PC-9 (cell line): ENCODE measurements at places on chromosomes 1 and 21. TPM values are rescaled to one million over a fixed set of nuclear protein-coding genes. Genes with fewer than 3 reads are reported as not detected.
A peak's percentile ranks its signal among the peaks of the same experiment; 100 is the strongest.

GRCh38 chr1:109895720-109896504 is 14.7 kb upstream of the CSF1 start:
- DNase-seq = peak; percentile 47

GRCh38 chr1:52423771-52424170 is 19.4 kb downstream of the PRPF38A start:
- no peak for DNase-seq

- no peak for DNase-seq
Observed at GRCh38 chr1:26721669-26722355, 26.0 kb downstream of the ARID1A start.

Gene KRTAP23-1
- total RNA-seq = not detected in 2 replicates

Gene MAN1C1
- total RNA-seq = 0.41 and 0.48 TPM in 2 replicates

Gene TEX38
- total RNA-seq = 0.45 TPM in 1 of 2 replicates, not detected in the other

Gene WDR4
- 17.6 and 18.7 TPM in 2 replicates for total RNA-seq
